Activated B cell treated with CpG ODN at 0.5 μM for 24 hours (primary cell): ENCODE measurements at places on chromosomes 5 and 9.
A peak's percentile ranks its signal among the peaks of the same experiment; 100 is the strongest.

DNA sequence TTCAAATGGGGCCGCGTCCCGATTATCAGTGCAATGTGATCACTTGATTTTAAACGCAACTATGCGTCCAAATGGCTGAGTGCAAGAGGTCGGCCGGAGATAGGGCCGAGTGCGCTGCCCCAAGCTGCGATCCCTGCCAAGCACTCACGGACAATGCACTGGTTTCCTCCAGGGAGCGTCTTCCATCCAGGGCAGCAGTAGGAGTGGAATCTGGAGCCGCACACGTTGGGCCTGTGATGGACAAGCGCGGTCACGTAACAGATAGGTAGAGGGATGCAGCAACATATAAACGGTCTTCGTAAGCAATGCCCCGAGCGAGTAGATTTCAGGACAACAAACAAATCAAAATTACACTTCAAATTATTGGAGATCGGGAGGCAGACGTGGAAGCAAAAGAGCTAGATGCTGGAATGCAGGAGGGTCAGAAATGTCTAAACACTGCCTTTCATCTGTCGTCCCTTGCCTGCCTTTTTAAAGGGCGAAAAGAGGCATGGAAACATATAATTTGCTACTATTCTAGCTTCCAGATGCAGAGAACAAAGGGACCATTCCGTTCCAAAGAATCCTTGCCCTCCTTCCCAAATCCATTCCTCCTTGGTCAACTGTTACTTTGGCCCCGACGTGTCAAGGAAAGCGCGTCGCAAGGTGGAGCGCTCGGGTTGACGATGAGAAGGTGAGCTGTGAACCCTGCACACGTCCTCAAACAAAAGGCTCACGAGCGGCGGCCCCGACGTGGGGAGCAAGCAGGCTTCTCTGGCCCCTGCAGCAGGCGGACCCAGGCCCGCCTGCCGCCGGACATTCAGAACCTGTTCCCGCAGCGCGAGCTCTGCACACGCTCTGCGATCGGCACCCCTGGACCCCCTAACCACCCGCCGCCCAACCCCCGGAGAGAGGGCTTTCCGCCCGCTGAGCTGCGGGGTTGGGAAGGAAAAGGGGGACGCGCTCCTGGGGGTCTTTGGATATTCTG is 1.5 kb downstream of the FBN2 start:
- no peaks in the 10 kb centered on the region for H3K36me3 ChIP-seq
- no peak overlapping the region for H3K4me3 ChIP-seq
- H3K4me1 ChIP-seq: no peaks in the 10 kb centered on the region
- DNase-seq: no peak

DNA sequence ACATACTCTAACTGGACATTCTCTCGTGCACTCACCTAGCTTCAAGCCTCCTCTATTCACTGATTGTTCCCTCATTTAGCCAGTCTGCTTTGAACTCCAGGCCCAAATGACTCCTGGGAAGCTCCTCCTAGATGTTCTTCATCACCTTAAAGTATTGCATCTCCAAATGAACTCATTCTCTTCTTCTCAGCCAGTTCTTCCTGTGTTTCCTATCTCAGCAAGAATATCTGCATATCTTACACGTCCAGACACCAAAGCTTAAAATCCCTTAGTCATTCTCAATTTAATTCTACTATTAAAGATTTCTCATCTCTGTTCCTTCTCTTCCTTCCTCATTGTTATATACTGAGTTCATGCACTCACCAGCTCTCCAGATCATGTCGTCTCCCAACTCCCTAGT is 118.6 kb upstream of the DAB2 start:
- DNase-seq: no peak
- H3K27ac ChIP-seq: no peak overlapping the region
- H3K4me1 ChIP-seq: peaks cover 1% of the 10 kb centered on the region
- peaks cover 4% of the 10 kb centered on the region for H3K27me3 ChIP-seq
- H3K4me3 ChIP-seq: no peak overlapping the region

GRCh38 chr5:68911840-68912690 is 181.7 kb upstream of the SLC30A5 start:
- no peak overlapping the region for H3K4me3 ChIP-seq
- no peak overlapping the region for H3K27ac ChIP-seq
- H3K4me1 ChIP-seq: no peaks in the 10 kb centered on the region
- H3K36me3 ChIP-seq: no peaks in the 10 kb centered on the region

GRCh38 chr9:92440751-92441046 is 16.4 kb upstream of the OMD start:
- H3K36me3 ChIP-seq: no peaks in the 10 kb centered on the region
- no peaks in the 10 kb centered on the region for H3K27me3 ChIP-seq
- no peak overlapping the region for H3K4me3 ChIP-seq
- H3K27ac ChIP-seq: no peak overlapping the region
- H3K4me1 ChIP-seq: no peaks in the 10 kb centered on the region
- DNase-seq: no peak

GRCh38 chr9:122168356-122168755 is 8.6 kb downstream of the MORN5 start:
- no peaks in the 10 kb centered on the region for H3K36me3 ChIP-seq
- H3K4me1 ChIP-seq: no peaks in the 10 kb centered on the region
- no peak for DNase-seq
- no peak overlapping the region for H3K4me3 ChIP-seq

GRCh38 chr5:167819406-167819805 is 472.0 kb upstream of the WWC1 start:
- DNase-seq: no peak
- no peak overlapping the region for H3K4me3 ChIP-seq
- H3K27me3 ChIP-seq: no peaks in the 10 kb centered on the region
- no peak overlapping the region for H3K27ac ChIP-seq

- no peaks in the 10 kb centered on the region for H3K4me1 ChIP-seq
- H3K27me3 ChIP-seq: peaks cover 24% of the 10 kb centered on the region
- H3K4me3 ChIP-seq: no peak overlapping the region
- DNase-seq: no peak
- H3K36me3 ChIP-seq: no peaks in the 10 kb centered on the region
- no peak overlapping the region for H3K27ac ChIP-seq
These were observed 22.1 kb upstream of the GALNT10 start for GRCh38 chr5:154168395-154168794.

GRCh38 chr5:373710-374602 is 52.4 kb downstream of the AHRR start:
- peak overlapping the region; percentile 66 for H3K27ac ChIP-seq
- peaks cover 24% of the 10 kb centered on the region for H3K27me3 ChIP-seq
- peaks cover 11% of the 10 kb centered on the region for H3K4me1 ChIP-seq
- DNase-seq: peak; percentile 58
- peak overlapping the region; percentile 46 for H3K4me3 ChIP-seq
